Fibroblast of the conjunctiva (primary cell): ENCODE measurements at places on chromosomes 2 and 18.

DNA sequence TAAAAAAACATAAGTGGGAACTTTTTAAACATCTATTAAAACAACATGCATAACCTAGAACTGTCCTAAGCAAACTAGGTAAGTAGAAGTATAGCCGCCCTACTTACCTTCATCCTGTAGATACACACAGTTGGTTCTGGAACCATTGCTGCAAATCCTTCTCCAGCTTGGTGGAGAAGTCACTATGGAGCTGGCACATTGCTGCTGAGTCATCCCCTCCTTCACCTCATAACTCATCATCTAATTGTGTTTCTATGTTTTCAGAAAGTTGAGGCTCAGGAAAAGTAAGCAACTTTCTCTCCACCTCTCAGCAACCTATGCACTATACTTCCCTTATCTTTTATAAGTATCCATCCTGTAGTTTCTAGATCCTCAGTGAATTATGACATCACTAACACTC is 269.8 kb upstream of the MMADHC start:
- no peak for DNase-seq

- no peak for DNase-seq
Measured at GRCh38 chr2:70710038-70710690, 57.8 kb downstream of the ADD2 start.

GRCh38 chr2:120937686-120938044 is 202.0 kb downstream of the GLI2 start:
- no peak for DNase-seq

- DNase-seq = no peak
Measured at GRCh38 chr2:57877811-57878170, 168.8 kb upstream of the VRK2 start.

GRCh38 chr2:234483568-234484251 is 13.2 kb downstream of the ARL4C start:
- DNase-seq = no peak

DNA sequence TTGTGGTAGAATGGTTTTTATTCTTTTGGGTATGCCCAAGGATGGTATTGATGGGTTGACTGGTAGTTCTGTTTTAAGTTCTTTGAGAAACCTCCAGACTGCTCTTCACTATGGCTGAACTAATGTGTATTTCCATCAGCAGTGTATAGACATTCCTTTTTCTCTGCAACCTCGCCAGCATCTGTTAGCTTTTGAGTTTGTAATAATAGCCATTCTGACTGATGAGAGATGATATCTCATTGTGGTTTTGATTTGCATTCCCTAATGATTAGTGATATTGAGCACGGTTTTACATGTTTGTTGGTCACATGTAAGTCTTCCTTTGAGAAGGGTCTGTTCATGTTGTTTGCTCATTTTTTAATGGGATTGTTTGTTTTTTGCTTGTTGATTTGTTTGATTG is 1348.7 kb upstream of the NXPH2 start:
- no peak for DNase-seq

DNA sequence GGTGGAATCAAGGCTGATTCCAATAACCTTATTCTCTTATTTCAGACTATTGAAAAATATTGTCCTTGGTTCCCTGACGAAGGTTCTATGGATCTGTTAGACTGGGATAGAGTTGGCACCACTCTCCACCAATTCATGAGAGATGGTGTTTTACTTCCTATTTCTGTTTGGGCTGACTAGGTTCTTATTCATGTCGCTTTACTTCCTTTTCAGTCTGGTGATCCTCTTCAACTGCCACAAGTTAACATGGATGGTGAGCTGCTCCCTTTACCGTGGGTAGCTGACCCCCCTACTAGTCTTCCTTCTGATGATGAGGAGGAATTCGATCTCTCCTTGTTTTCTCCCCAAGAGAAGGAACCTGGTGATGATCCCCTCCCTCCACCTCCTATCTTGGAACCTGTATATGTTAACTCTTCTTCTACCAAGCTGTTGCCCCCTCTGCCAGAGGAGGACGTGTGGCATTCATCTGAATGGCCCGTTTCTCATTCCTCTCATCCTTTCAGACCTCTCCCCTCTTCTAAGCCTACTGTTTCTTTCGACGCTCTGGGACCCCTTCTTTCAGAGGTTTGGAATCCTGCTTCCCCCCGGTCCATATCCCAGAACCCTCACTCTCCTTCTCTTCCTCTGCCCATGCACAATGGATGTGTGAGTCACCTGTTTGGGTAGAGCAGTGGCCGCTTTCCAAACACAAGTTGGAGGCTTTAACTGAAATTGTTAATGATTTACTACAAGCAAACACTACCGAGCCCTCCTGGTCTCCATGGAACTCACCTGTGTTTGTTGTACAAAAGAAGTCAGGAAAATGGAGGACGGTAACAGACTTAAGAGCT is 13.5 kb upstream of the CNOT11 start:
- no peak for DNase-seq

DNA sequence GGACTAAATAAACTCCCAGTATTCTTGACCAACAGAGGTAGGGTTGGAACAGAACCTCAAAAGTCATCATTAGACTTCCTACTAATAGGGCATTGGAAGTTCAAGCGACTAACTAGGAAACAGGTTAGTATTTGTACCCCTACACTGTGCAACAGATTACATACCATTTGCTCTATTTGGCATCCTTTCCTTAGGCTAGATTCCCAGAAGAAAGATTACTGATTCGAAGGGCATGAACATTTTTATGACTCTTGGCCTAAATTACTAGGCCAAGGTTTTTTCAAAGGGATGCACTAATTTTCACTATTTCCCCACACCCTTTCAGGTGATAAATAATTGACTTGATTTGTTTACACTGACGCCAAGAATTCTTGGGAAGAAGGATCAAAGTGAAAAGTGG is 104.8 kb upstream of the CYP1B1 start:
- DNase-seq = no peak

- DNase-seq = no peak
Measured at GRCh38 chr2:63093502-63093901, 42.9 kb downstream of the OTX1 start.
